ENCODE measurements at places on chromosomes 4 and X.

GRCh38 chr4:57063518-57063917 is 46.7 kb downstream of the IGFBP7 start:
- ATAC-seq = no peak

DNA sequence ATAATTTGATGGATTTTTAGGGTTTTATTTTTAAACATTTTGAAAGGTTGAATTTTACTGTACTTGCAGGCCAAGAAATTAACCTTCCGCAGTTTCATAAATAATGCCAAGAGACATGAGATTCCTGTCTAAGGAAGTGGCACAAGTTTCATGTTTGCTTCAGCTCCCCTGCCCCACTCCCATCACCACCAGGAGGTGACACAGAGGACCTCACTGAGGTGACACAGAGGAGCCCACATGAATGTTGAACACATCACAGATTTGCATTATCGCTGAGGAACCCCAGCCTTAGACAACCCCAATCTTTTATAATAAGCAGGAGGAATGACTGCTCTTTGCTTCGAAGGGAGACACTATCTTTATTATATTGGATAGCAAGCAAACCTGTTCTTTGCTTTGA is 491.4 kb upstream of the ATOH1 start:
- ATAC-seq = no peak

GRCh38 chrX:136191171-136191570 is 43.8 kb downstream of the FHL1 start:
- ATAC-seq = no peak

DNA sequence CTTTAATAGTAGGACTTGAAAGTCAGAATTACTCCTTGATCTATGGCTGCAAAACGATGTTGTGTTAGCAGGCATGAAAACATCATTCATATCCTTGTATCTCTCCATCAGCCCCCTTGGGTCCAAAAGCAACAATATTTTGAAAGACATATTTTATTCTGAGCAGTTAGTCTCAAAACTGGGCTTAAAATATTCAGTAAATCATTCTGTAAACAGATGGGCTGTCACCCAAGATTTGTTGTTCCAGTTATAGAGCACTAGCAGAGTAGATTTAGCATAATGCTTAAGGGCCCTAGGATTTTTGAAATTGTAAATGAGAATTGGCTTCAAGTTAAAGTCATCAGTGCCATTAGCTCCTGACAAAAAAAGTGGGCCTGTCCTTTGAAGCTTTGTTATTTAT is 1565.6 kb downstream of the STIM2 start:
- ATAC-seq = peak; percentile 72

GRCh38 chr4:101155945-101156344 is 191.4 kb downstream of the PPP3CA start:
- ATAC-seq = no peak

DNA sequence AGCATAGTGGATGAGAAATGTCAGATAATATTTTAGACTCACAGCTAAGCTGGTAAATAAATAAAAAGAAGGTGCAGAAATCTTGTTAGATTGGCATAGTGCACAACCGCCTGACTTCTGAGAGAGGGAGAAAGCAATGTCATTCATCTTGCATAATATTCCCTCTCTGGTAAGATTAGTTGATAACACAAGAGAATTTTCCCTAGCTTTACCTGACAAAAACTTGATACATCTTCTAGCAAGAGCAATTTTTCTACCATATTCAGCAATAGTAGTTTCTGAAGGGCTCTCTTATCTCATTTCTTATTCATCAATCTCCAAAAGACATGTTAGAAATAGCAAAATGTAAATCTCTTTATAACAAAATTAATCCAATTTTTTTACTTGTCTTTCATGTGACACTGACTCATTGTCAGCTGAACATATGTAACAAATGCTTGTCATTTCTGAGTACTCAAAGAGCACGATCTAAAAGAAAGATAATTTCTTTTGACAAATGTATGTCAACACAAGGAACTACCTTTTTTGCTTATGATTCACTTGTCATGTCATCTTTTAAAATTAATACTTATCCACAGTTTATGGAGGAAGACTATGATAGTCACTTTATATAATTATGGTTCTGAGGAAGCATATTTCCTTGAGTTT is 240.0 kb downstream of the ARAP2 start:
- ATAC-seq = no peak

GRCh38 chr4:40825014-40825838 is 75.5 kb downstream of the NSUN7 start:
- ATAC-seq = no peak

GRCh38 chr4:184934961-184935360 is 83.3 kb upstream of the HELT start:
- no peak for ATAC-seq

- peak; percentile 3 for ATAC-seq
Observed at GRCh38 chrX:47563801-47564315, 2.9 kb downstream of the ARAF start.

DNA sequence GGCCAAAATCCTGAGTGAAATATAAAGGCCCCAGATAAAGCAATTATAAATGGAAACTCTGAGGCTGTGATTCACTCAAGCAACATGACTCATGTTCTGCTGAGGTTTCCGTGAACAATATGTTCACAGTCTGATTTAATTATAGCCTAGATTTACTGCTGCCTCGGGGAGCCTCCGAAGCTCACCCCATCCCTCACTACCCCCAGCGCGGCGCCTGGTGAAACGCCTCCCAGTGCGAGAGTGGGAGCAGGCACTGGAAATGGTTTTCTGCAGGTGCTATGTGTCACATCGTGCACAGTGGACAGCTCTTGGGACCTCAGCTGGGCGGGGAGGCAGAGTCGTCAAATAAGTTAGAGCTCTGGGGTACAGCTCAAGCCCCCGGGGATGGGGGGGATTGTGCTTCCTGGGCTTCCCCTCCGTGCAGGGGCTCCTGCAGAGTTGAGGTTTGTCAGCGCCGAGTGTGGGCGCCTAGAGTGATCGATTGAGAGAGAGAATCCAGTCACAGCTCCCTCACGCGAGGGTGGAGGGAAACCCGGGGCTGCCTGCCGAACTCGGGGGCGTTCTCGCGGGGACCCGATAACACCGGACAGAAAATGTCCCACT is 110.6 kb downstream of the PHKA2 start:
- ATAC-seq = peak; percentile 84

DNA sequence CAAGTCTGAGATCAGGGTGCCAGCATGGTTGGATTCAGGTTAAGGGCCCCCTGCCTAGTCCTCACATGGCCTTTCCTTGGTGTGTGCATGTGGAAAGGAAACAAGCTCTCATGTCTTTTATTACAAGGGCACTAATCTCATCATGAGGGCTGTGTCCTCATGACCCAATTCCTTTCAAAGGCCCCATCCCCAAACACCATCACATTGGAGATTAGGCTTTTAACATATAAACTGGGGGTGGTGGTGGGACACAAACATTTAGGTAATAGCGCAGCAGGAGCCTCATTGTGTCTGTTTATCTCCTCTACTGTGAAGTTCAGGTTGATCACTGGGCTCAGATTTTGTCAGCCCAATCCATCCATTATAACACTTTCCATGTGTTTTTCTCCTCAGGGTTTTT is 41.0 kb downstream of the BEX3 start:
- no peak for ATAC-seq

GRCh38 chr4:26288355-26288909 is 32.4 kb upstream of the RBPJ start:
- no peak for ATAC-seq

DNA sequence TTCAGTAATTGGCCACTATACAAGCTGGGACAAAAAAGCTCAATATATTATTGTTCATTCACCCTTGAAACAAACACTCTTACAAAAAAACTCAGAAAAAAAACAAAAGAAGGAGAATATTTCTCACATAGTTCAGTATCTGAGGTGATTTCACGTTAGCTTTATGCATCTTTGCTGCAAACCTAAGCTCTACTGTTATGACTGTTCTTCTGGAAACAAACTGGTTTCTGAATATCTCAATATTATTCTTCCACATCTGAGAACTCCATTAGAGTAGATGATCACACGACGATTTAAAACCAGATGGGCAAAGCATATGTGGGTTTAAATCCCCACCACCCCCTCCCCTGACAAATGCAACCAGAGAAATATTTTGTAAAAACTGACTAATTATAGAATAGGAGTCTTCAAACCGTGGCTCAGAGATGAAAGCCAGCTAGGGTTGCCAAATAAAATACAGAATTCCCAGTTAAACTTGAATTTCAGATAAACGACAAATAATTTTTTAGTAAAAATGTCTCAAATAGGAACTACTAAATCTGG is 182.0 kb upstream of the FAM241A start:
- no peak for ATAC-seq

- ATAC-seq = peak; percentile 78
Observed at GRCh38 chr4:184100297-184100885, 117.3 kb downstream of the ENPP6 start.

- ATAC-seq = no peak
Observed at GRCh38 chr4:21952549-21952948, 4.0 kb upstream of the KCNIP4 start.

GRCh38 chr4:53208753-53209152 is 157.1 kb downstream of the SCFD2 start:
- ATAC-seq = peak; percentile 90

- no peak for ATAC-seq
Observed at GRCh38 chrX:108257556-108257955, 166.0 kb downstream of the ATG4A start.

GRCh38 chrX:15574017-15574416 is 26.7 kb downstream of the ACE2 start:
- ATAC-seq = no peak

GRCh38 chrX:129025376-129025775 is 497.9 kb downstream of the SMARCA1 start:
- ATAC-seq = no peak

- no peak for ATAC-seq
Observed at GRCh38 chrX:1778817-1779216, 164.0 kb downstream of the ASMT start.

- ATAC-seq = no peak
Observed at GRCh38 chrX:133881007-133881406, 104.4 kb downstream of the GPC3 start.

DNA sequence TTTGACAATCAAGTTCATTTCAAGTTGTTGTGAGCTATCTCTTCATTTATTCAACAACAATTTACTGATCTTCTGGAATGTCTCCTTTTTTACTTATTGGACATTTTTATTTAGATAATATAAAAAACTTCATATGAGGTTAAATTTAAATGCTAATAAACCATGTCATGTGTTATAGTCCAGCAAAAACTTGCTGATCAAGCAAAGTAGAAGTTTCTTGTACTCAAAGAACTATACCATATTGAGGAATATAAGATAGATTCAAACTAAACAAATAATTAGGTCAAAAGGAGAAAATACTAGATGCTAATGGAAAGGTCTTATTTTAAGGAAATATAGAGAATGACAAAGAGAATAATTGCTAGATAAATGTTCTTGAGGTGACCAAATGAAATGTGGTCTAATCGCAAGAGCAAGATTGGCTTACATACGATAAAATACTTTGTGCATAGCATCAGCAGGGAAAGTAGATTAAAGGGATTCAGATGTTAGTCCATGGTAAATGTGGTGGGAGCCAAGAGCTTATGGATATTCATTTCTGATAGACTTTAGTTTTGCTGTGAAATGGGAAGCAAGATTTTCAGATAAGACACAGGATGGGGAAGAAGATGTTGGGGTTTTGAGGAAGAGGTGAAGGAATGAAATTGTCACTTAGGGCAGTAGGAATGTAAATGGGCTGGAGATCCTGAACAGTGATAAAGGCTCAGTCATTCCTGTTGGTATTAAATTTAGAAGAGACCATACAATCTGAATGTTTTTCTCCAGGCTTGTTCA is 229.5 kb downstream of the MAPK10 start:
- ATAC-seq = no peak

- ATAC-seq = peak; percentile 19
Observed at GRCh38 chr4:2860391-2861348, 17.0 kb downstream of the ADD1 start.

- ATAC-seq = no peak
Observed at GRCh38 chrX:94097868-94098267, 423.9 kb downstream of the FAM133A start.

GRCh38 chr4:145420595-145421214 is 60.9 kb upstream of the SMAD1 start:
- no peak for ATAC-seq

DNA sequence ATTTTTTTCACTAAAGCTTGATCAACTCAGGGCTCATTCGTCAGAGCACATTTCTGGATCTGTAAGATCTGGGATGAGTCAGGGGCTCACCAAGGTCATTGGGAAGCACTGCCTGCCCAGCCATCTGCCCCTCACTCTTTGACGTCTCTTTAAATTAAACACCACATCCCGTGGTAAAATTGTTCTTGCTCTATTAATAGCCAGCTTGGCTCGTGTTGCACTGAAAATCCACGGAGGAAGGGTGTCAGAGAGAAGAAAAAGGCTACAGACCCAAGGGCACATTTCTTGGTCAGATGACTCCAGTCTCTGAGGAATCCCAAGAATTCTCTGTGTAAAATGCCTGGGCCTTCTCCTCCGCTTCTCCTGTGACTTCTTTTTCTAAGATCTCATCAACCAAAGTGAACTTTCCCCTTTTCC is 45.7 kb upstream of the GATB start:
- no peak for ATAC-seq

DNA sequence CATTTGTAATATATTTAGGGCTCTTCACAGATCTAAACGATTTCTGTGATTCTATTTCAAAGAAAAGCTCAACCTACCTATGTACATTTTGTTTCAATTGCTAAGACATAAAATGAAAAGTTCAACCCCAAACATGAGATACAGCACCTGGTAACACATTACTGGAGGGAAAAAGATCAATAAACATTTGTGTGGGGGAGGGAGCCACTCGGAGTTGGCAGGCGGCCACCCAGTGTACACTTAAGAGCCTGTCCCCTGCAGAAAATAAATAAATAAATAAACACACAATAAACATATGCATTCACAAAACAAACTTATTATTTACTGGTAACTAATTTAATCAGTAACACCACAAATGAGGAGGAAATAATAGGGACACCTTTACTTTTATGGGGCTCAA is 19.3 kb downstream of the PRSS48 start:
- ATAC-seq = no peak

- ATAC-seq = no peak
Observed at GRCh38 chr4:9971711-9972110, 49.6 kb downstream of the SLC2A9 start.

DNA sequence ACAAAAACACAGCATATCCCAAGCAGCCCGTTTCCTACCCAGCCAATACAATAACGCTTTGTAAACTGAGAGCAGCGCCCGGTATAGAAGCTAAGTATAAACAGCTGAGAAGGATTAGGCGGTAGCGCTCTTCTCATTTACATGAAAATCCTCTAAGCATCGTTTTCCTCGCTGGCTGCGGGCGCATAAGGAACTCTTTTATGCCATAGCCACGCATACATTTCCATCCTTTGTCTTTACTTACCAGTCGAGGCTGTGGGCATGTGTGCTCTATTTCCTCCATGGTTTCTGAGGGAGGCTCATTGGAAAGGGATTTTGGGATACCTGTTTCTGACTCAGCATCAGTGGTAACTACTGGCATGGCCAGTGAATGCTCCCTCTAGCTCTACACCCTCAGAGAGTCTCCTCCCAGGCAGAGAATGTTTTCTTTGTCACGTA is 383 bp downstream of the PCYT1B start:
- ATAC-seq = peak; percentile 36

- ATAC-seq = no peak
Observed at GRCh38 chr4:182853731-182854330, 63.4 kb downstream of the DCTD start.

Data from motor neuron (in vitro differentiated cells).